Cardiac muscle cell (in vitro differentiated cells and primary cell): ENCODE measurements at places on chromosomes 7 and 10. TPM values are rescaled to one million over a fixed set of nuclear protein-coding genes. Genes with fewer than 3 reads are reported as not detected.

Gene CPVL
- 30.6 and 49.5 TPM in 2 replicates for total RNA-seq

Gene ZCCHC24
- total RNA-seq, result 56.5 and 58.0 TPM in 2 replicates

Gene INHBA
- total RNA-seq, result 3.0 and 5.7 TPM in 2 replicates

Gene NUTM2B
- 2.1 TPM in 2 replicates for total RNA-seq

Gene ZCWPW1
- total RNA-seq, result 7.9 and 8.1 TPM in 2 replicates

Gene GIMAP5
- 0.25 and 0.45 TPM in 2 replicates for total RNA-seq

DNA sequence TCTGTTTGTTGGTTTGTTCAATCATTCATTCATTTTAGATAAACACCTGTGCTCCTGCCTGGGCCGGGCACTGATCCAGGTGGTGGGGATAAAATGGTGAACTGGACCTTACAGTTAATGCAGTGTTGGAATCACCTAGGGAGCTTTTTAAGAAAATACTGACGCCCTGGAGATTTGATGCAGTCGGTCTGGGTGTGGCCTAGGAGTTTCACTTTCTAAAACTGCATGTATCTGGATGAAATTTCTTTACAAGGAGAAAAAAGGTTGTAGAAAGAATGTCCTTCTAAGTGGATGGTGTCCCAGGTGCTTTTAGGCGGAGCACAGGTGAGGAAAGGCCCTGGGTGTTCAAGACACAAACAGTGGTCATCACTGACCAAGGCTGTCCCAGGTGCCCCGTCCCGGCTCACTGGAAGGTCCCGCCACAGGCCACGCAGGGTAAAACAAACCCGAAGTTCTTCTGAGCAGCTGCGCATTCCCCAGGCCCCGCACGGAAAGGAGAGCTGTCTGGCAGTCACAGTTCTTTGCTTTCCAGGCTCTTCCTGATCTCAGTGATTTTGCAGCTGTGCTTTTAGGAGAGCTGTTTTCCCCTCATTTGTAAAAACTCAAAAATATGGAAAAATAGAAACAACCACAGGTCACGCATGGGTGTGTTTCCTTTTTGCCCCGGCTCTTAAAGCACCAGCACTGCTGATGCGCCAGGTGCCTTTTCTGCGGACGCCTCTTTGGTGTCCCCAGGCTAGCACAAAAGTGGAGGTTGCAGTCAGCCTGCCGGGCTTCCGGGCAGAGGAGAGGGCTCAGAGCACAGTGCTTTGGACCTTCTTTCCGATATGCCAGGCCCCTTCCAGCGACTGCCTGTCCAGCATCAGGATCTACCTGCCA, 161.9 kb downstream of the GRK5 start:
- H3K4me3 ChIP-seq, result no peak overlapping the region
- H3K4me1 ChIP-seq, result peaks cover 14% of the 10 kb centered on the region
- no peak for DNase-seq
- H3K36me3 ChIP-seq, result no peaks in the 10 kb centered on the region

- no peak overlapping the region for H3K27ac ChIP-seq
- DNase-seq, result no peak
- no peaks in the 10 kb centered on the region for H3K4me1 ChIP-seq
- H3K4me3 ChIP-seq, result no peak overlapping the region
Observed at GRCh38 chr7:144907577-144907976, 71.7 kb upstream of the TPK1 start.

DNA sequence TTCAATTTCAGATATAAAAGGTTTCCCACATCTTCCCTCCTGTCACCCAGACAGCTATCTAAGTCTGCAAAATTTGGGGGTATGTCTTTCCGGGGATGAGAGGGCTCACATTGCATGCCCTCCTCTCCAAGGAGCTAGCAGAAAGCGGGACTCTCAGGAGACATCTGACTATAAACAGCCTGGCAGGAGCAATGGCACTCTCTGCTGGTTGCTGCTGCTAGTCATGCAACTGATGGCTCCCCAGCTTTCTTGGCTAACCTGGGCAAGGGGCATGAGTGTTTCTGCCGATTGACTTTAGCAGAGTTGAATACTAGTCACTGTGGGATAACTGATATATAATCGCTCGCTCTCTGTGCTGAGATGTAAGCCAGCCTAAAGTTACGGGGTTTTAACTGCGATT, 12.0 kb downstream of the TBX20 start:
- H3K4me1 ChIP-seq, result peaks cover 30% of the 10 kb centered on the region
- DNase-seq, result no peak
- peaks cover 87% of the 10 kb centered on the region for H3K36me3 ChIP-seq
- H3K4me3 ChIP-seq, result no peak overlapping the region
- peak overlapping the region; percentile 50 for H3K27ac ChIP-seq

- peak; percentile 54 for DNase-seq
- peak overlapping the region; percentile 89 for H3K27ac ChIP-seq
- H3K4me1 ChIP-seq, result peaks cover 23% of the 10 kb centered on the region
Observed at GRCh38 chr10:78552261-78552811, 516.4 kb upstream of the ZMIZ1 start.
